ENCODE measurements at places on chromosomes 6 and 20.

GRCh38 chr20:56952258-56953047, 314.0 kb downstream of the BMP7 start:
- no peak for DNase-seq

- DNase-seq = no peak
These were observed 26.1 kb upstream of the ADTRP start for GRCh38 chr6:11804701-11805100.

- DNase-seq = no peak
These were observed 37.6 kb downstream of the HTR1B start for GRCh38 chr6:77425671-77426070.

DNA sequence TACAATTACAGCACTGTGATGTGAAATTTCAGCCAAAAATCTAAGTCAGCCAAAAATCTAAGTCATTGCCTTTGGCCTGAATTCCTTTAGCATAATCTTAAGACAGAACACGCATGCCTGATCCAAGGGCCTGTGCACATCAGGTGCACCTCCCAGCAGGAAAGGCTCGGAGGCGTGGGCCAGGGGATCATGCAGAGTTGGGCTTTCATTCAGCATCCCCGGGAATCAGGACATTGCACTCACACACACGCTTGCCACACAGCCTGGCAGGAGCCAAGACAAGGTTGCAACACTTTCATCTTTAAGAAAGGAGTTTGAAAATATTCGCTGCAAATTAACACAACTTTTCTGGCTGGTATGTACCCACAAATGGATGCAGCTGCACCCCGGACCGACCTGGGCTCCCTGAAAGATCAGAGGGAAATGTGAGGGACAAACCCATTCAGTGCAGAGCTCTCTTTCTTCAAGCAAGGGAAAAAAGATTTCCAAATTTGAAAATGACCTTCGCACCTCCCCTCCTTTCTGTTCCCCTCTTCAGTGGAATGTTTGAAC, 48.8 kb downstream of the ERMARD start:
- no peak for DNase-seq

DNA sequence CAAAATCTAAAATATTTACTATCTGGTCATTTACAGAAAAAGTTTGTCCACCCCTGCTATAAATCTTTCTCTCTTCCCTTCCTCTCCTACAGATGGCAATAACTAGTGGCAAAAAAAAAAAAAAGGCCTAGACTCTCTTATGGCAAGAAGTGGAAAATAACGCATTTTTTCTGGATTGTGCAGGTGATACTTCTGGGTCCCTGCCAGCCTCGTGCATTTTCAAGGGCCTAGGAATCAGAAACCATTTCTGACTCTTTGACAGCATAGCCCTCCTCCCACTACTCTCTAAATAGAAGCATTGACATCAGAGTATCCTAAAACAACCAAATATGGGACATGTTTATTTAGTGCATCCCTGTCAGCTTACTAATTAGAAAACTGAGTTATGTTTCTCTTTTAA, 251.0 kb downstream of the KHDC1L start:
- no peak for DNase-seq

DNA sequence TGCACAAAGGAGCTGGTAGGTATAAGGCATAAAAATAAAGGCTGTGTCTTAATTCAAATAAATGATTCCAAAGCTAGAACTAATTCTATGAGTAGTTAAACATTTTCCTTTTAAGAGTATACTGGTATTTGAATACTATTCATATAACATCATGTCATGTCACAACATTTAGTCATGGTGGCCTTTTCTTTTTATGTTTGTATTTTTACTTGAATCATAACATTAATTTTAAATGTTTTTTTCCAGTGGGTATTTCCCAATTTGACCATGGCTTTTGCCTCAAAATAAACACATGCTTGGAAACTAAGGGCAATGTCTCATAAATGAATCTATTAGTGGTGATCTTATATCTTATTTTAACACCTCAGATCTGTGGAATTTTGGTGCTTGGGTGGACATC, 177.1 kb downstream of the CD109 start:
- no peak for DNase-seq

- peak; percentile 19 for DNase-seq
These were observed 1.3 kb downstream of the KPNA5 start for GRCh38 chr6:116682334-116682712.

DNA sequence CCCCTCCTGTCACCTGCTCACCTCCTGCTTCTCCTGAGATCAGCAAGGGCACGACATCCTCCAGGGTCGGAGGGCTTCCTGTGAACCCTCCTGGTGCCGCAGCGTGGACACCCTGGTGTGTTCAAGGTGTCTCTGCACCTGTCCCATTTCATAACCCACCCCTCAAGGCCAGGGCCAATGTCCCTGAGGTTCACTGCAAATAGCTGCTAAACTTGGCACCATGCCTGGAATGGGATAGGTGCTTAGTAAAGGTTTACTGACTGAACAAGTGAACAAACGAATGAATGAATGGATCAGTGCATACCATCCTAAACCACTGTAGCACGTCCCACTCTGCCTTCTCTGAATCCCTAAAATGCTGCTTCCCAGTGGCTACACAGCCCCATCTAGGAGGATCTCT, 35.0 kb downstream of the SIRPA start:
- DNase-seq = no peak

DNA sequence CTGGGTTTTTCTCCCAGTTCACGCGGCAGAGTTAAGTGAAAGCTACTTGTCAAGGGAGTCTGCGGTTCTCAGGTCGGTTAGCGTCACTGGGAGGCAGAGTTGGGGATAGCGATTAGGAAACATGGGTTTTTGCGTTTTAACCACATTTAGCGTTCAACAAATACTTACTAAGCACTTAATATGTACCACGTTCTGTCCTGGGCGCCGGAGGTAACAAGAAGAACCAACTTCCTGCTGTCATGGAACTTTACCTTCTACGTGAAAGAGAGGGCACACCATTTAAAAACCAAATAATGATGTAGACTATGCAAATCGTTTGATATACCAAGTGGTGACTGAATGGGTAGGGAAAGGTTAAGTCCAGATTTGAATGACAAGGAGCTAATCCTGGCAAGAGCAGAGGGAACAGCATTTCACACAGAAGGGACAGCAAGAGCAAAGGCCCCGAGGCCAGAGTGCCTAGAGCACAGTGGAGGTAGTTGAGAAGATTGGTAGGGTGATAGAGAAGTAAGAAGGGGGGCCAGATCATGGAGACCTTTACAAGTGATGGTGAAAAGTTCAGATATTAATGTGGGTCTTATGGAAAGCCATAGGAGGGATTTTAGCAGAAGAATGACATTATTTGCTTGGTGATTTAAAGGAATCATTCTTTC, 744 bp downstream of the RIOK1 start:
- DNase-seq = no peak

GRCh38 chr20:23147964-23148730, 62.0 kb upstream of the CD93 start:
- DNase-seq = peak; percentile 55

DNA sequence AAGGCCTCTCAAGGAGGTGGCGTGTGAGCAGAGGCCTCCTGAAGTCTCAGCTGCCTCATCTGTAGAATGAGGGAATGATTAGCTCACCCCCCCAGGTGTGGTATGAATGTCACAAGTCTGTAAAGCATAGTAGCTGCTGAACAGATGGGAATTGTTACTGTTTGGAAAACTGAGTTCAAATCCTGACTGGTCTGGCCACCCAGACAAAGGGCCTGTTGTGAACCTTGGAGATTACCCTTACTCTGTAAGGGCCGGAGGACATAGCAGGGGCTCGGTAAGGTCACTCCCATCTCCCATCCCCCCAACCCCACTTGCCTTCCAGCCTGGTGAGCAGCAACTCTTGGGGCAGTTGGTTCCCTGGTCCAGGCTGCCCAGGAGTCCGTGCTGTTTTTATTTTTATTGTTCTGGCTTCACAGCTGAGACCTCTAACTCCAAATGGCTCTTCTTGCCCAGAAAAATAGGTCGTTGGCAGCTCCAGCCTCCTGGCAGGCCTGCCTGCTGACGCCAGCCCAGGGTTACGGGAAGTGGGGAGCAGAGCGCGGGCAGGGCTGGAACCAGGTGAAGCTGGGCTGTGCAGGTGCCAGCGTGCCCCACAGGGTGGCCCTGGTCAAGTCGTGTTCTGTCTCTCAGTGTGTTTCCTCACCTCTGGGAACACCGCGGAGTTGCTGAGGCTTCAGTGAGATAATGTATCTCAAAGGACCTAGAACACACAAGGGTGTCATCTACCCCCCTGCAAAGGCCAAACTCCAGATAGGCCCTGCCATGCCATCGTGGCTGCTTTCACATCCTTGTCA, 4.5 kb upstream of the SIRPA start:
- no peak for DNase-seq

DNA sequence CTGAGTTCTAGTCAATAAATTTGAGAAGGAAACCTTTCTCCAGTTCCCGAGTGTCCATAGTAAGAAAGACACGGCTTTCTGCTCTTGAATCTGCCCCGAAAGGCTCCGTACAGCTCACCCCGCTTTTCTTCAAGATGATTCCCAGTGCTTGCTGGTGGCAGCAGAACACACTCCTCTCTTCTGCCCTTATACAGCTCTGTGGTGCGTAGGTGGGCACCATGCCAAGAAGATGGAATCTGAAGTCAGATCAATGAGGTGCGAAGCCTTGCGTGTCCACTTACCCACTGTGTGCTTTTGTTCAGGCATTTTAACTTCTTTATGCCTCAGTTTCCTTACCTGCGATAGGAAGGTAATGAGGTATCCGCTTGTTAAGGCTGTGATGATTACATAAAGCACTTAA, 142.2 kb downstream of the WDR27 start:
- no peak for DNase-seq

GRCh38 chr6:137734875-137735182, 132.2 kb upstream of the TNFAIP3 start:
- no peak for DNase-seq

DNA sequence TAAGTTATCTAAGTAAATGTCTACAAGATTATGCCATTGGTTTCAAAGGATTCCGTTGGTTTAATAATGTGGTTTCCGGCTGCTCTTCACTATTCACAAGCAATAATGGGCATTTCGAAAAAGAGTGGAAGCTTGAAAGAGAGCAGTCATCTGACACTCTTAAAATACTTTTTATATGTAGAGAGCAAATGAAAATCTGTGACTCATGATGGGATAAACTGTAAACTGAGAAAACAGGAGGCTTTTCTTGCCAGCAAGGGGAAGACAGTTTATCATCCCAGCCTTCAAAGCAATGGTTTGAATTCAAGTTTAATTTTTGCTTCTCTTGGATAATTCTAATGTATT, 145.7 kb downstream of the KHDC1L start:
- DNase-seq = no peak

GRCh38 chr6:53154794-53155193, 6.2 kb upstream of the GCM1 start:
- no peak for DNase-seq

DNA sequence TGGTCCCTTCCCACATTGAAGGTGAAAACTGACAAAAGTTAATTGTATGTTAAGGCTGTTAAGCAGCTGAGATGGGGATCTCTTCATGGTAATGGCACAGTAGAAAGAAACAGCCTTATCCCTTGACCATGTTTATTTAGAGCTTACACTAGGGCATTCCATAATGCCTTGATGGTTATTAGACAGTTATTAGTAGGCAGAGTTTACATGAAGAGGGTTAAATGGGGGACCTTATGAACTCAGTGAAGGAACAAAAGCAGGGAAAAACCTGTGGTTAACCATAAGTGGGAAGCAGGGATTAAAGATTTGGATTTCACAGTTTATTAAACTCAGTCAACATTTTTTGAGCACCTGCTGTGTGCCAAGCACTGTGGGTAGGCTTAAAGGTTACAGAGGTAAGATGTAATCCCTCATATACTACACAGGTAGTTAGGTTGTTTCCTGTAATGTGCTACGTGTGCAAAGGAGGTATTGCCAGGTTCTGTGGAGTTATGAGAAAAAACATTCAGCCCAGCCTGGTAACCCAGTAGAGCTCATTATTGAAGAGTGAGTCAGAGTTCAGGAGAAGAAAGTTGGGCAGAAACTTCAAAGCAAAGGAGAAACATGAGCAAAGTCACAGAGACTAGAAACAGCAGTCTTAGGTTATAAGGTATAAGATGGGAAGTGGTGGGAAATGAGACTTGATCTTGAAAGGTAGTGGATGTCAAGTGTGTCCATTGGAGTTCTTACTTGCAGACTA, 32.3 kb upstream of the GNRH2 start:
- DNase-seq = peak; percentile 48

DNA sequence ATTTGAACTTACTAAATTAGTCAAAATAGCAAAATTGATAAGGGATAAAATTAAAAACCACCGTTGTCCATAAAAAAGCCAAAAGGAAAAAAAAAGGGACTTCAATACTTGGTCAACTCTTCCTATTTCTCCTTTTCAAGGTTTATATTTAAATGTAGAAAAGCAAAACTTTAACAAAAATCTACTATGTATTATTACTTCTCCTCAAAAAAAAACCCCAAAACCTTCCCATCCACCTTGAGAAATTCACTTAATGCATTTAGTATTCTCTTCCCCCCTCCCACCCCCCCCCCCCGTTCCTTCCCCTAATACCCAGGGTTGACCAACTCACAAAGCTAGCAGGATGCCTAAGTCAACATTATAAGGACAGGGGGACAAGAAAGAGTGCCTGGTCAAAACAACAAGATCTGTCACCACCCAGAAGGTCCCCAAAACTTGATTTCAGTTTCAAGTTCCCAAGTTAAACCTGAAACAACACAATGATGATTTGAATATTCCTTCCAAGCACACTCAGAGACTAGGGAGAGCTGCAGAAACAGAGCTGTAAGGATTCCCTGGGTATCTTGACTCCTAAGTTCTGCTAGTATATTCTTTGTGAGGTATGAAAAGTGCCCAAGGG, 14.6 kb downstream of the GMDS start:
- no peak for DNase-seq

DNA sequence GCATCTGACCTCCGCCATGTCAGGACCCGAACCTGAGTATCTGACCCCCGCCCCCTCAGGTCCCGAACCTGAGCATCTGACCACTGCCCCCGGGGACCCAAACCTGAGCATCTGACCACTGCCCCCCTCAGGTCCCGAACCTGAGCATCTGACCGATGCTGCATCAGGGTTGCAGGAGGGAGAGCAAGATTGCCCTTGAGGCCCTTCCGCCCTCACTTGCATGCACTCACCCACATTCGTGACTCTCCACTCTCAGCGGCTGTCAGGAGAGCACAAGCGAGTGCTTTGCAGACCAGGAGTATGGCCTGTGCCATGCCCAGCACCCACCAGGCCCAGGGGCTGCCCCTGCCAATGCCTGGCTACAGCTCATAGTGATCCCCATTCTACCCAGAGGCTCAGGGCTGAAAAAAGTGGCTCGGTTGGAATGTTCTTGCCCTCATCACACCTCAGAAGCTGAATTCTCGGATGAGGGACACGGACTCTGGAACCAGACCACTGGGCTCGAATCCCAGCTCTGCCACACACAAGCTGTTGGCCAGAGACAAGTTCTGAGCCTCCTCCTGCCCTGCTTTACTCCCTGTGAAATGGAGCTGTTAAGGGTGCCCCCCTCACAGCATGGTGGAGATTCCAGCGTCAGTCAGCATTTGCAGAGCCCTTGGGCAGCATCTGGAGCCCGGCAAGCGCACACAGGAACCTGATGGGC, 82.1 kb downstream of the DLL1 start:
- DNase-seq = no peak

DNA sequence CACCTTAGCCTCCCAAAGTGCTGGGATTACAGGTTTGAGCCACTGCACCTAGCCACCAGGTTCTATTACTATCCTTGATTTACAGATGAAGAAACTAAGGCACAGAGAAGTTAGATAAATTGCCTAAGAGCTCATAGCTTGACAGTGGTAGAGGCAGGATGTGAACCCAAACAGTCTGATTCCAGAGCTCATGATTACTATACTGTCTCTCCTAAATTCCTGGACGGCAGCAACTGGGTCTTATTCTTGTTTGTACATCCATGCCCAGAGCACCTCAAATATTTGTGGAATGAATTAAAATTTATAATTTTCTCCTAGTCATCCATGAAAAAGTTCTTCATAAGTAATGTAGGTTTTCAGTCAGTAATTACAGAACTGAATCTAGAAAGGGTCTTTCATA, 15.1 kb downstream of the PDSS2 start:
- no peak for DNase-seq

Data from stimulated activated CD4-positive, alpha-beta T cell treated with anti-CD3 and anti-CD28 coated beads, Interleukin-1b, Interleukin-23, amount 100 ng/mL, for 48 hours (primary cell).